Endothelial cell of umbilical vein (primary cell): ENCODE measurements at places on chromosomes 4 and X.

DNA sequence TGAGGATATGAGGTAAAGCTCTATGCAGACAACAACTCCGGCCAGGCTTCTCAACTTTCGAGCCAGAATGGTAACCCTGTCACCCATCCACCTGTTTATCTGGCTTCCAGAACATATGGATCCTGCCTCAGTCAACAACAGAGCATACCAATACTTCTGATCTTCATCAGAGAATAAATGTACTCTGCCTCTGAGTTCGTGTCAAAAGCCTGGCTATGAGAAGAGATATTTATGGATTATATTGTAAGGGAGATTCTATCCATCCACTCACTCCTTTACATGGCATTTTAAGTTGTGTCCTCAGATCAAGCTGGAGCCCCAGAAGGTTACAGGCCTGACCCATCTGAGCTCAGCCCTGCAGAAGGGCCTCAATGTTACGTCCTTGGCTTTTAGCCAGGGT, 9.8 kb upstream of the FOXO4 start:
- DNase-seq: no peak

DNA sequence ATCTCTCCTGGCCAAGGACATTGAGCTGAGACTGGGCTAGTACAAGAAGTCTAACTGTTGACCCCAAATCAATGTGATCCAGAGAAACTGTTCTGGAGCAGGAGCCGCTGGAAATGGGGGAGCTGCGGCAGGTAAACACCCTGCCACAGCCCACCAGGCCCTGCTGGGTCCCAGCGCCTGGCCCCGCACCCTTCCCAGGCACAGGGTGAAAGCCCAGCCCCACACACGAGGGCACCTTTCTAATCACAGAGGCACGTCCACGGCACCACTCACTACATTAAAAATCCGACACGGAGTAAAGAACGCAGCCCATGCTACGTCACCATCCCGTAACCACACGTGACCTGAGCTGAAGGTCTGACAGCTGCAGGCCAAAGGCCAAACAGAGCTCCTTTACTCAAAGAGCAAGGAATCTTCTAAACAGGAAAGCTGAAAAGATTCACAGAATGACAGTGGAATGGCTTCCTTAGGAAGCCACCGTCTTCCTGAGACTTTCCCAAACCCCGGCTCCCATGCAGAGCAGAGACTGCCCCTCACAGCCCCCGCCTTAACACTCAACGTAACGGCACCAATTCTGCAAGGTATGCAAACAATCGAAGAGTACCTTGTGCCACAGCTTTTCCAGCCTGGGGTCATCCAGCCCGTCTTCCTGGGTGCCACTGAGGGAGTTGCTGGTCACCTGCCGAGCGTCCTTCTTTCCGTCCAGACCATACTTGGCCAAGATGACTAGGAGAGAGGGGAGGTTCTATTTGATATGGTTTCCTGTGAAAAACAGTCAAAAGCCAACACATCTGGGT, 12.6 kb downstream of the LRPAP1 start:
- DNase-seq: no peak

GRCh38 chr4:100166297-100167039, 23.8 kb downstream of the DDIT4L start:
- DNase-seq: no peak

GRCh38 chrX:153416781-153417450, 5.6 kb downstream of the ZFP92 start:
- DNase-seq: no peak

DNA sequence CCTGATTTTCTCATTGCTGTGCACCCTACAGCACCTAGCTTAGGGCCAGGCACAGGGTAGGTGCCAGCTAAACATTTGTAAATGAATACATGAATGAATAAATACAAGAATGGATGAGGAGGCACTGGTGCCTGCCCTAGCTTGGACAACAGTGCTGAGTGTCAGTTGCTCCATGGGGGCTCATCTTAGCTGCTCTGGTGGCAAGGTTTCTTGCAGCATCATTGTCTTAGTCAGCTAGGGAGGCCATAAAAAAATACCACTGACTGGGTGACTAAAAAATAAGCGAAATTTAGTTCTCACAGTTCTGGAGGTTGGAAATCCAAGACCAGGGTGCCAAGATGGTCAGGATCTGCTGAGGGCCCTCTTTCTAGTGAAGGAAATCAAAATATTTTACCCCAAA, 31.2 kb downstream of the TMEM31 start:
- no peak for DNase-seq

DNA sequence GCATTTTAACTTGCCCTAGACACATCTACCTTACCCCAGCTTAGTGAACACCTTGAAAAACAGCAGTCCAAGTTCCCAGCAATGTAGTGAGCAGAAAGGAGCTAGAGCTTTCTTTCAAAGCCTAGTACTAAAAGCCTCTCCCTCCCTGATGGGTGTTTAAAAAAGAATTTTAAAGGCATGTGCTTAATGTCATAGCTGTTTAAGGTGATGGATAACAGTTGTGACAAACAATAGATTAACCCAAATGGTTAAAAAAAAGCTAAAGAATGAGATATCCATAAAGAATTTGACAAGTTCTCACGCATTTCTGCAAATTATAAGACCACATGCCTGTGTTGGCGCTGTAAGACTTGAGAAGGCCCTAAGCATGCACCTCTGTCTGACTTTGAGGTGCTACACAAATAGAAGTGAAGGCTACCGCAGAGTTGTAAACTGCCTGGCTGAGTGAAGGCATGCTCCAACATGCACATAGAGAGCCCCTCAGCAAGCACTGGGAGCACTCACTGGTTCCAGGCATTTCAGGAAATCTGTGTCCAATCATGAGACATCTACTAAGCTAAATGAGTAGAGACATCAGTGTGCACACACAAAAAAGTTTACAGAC, 94.0 kb downstream of the PHF8 start:
- no peak for DNase-seq

DNA sequence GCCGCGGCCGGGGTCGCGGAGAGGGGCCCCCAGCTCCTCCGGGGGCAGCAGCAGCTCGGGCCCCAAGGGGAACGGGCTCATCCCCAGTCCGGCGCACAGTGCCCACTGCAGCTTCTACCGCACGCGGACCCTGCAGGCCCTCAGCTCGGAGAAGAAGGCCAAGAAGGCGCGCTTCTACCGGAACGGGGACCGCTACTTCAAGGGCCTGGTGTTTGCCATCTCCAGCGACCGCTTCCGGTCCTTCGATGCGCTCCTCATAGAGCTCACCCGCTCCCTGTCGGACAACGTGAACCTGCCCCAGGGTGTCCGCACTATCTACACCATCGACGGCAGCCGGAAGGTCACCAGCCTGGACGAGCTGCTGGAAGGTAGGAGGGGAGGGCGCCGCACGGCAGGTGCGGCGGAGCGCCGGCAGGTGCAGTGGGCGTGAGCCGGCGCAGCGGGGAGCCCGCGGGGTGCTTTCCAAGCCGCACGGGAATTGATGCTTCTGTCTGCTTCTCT, 886 bp downstream of the DCLK2 start:
- DNase-seq: no peak

GRCh38 chr4:14087921-14088320, 460.4 kb upstream of the BOD1L1 start:
- no peak for DNase-seq

- peak; percentile 43 for DNase-seq
These were observed 43.1 kb downstream of the RAPGEF2 start for GRCh38 chr4:159145992-159146330.

GRCh38 chrX:131257367-131257766, 31.7 kb downstream of the IGSF1 start:
- DNase-seq: no peak

DNA sequence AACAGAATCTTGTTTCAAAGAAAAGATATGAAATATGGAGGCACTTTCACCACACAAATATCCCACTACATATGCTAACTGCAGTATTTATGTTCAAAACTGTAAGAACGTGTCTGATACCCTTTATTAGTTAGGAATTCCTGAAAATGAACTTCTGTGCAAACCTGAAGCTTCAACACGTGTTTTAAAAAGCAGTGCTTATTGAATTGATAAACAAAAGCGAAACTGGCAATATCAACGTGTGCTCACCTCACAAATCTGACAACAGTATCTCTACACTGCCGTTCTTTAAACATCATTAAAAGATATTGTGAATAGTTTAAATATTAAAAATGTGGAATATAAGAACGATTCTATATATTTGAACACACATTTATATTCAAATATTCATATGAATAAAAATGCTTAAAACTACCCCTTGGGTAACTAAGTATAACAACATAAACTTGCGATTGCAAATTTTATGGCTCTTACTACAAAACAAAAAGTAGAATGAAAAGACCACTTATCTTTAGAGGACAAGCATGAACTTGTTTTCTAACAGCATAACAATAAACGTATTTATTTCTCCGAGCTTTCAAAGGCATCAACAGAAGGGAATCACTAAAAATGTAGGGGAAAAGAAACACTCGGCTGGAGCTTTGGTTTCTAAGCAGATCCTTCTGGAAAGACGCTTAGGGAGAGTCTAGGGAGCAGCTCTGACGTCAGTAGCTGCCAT, at the start of gene LRP2BP:
TSS of gene LRP2BP (minus strand) at position 687 of the 718 bp plus-strand sequence. CDS start 17,738 bp downstream, outside the sequence.
- DNase-seq: peak; percentile 46

DNA sequence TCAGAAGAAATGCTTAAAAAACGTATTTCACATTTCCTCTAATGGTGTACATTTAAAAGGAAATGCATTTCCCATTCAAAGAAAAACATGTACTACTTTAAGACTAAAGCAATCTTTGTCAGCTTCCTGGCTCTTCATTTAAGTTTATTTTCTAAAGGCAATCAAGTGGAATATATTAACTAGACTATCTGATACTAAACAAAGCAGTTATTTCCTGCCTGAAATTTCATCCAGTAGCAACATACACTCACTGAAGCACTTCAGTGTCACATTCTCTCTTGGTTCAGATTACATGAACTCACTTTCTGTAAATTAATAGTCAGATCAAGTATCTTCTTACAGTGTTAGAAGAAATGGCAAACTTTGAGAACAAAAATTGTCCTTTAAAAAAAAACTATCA, 42.5 kb downstream of the LRBA start:
- peak; percentile 51 for DNase-seq

- no peak for DNase-seq
These were observed 20.0 kb upstream of the BCOR start for GRCh38 chrX:40117715-40118285.

- no peak for DNase-seq
These were observed 10.2 kb upstream of the KIAA0232 start for GRCh38 chr4:6772223-6772928.

GRCh38 chrX:129768586-129769466, 10.9 kb upstream of the SASH3 start:
- DNase-seq: no peak
